NCI-H82 (cell line): ENCODE measurements at places on chromosomes 2 and 18.

DNA sequence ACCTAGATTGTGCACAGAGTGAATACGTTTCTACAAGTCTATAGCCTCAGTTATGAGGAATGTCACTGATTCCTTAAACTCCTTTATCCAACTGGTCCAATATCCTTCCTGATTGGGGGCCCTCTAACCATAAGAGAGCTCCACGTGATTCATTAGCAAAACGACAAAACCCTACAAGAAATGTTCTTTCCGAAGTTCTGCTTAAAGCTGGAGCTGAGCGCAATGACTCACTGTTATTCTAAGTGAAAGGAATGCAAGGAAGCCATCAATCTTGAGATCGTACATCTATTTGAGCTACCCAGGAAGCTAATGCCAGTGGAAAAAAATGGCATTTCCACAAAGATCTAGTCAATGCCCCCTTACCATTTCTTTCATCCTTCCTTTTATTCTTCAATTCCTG is 354.9 kb upstream of the CDH20 start:
- DNase-seq = no peak

DNA sequence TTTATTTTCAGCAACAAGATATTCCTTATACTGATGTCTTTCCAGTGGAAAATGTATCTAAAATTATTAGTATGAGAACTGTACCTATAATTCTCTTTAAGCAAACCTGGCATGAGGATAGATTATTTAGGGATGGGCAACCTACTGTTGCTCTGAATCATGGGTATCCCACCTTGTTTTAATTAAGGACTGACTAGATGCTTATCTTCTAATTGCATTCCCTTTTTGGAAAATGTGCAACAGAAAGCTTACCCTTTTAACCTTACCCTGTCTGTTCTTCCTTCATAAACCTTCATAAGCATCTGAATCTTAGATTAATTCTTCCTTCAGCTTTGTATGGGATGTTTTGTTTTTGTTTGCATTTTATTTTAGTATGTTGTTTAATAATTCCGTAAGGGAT is 110.3 kb downstream of the TAF4B start:
- DNase-seq = no peak

GRCh38 chr2:233967164-233967563 is 50.0 kb downstream of the TRPM8 start:
- no peak for DNase-seq

GRCh38 chr2:107414376-107414775 is 412.3 kb upstream of the RGPD4 start:
- DNase-seq = no peak

DNA sequence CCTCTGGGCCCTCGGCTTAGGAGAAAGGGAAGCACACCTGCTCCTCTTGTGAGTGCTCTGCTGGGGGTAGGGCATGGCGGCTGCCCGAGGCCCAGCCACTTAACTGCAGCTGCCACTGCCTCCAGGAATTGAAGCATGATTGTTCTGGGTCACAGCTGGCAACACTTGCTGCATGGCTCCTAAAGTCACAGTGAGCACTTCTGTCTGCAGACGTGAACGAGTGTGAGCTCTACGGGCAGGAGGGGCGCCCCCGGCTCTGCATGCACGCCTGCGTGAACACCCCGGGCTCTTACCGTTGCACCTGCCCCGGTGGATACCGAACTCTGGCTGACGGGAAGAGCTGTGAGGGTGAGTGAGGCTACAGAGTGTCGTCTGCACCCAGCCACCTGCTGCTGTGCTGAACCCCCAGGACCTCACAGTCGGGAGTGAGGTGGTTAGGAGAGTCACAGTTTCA is 44.4 kb downstream of the FBLN7 start:
- DNase-seq = no peak

GRCh38 chr2:113252047-113252590 is 26.6 kb downstream of the PAX8 start:
- no peak for DNase-seq

- DNase-seq = no peak
Observed at GRCh38 chr2:101740555-101740964, 43.1 kb downstream of the MAP4K4 start.
